ENCODE measurements at places on chromosomes 4 and X. TPM values are rescaled to one million over a fixed set of nuclear protein-coding genes. Genes with fewer than 3 reads are reported as not detected.

Gene CHIC1
- 12.5 TPM for total RNA-seq

Gene SSX3
- not detected for total RNA-seq

Gene HADH
- total RNA-seq: 39.5 TPM

Gene SMARCA5
- 55.6 TPM for total RNA-seq

Gene EXOC1L
- total RNA-seq: not detected

Gene LRIT3
- 0.31 TPM for total RNA-seq

GRCh38 chr4:153728660-153729059 is 31.2 kb downstream of the RNF175 start:
- DNase-seq: no peak

- DNase-seq: no peak
Measured at GRCh38 chrX:110310896-110311295, 7.0 kb downstream of the AMMECR1 start.

DNA sequence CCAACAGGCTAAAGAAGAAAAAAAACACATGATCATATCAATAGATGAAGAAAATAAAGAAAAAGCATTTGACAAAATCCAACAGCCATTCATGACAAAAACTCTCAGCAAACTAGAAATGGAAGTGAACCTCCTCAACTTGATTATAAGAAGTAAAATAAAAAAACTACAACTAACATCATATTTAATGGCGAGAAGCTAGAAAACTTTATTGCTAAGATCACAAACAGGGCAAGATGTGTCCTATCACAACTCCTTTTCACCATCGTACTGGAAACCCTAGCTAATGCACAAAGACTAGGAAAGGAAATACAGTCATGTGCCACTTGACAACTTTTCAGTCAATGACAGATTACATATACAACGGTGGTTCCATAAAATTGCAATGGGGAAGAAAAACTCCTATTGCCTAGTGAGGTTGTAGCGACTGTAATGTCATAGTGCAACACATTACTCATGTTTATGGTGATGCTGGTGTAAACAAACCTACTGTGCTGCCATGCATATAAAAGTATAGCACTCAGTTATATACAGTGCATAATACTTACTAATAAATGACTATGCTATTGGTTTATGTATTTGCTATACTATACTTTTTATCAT is 12.1 kb upstream of the MANBA start:
- no peak for DNase-seq

GRCh38 chr4:54090804-54091623 is 8.9 kb upstream of the GSX2 start:
- DNase-seq: no peak

DNA sequence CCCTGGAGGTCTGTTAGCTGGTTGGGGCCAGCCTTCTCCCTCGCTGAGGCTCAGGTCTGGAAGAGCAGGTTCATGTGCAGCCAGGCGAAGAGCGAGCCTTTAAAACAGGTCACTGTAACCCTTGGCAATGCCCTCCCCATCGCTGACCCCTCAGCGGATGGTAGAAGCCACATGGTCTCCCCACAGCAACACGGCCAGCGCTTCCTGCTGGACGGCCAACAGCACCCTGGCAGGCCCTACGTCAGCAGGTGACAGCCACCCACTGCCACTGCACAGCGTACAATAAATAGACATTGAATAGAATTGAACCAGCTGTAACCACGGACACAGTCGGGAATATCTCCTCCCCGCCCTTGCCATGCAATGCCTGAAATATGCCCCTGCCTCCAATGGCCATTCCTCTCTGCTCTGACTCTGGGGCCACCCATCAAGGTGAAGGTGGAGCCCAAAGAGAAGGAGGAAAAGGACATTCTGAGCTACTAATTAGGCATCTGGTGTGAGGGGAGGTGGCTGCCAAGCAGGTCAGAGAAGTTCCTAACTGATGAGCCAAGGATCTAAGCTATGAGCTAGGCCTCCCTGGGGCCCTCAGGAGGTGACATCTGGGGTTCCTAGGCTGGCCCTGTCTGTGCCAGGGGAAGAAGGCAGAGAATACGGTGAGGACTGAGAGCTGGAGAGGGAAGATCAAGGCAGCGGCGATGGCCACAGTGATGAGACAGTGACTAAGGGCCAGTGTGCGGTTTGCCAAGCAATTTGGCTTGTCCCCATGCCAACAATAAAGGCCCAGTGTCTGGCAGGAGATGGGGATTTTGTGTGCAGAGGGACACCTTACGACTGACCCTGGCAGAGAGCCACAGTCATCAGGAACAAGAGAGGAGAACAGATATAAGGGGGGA is 202.3 kb downstream of the BCOR start:
- no peak for DNase-seq

DNA sequence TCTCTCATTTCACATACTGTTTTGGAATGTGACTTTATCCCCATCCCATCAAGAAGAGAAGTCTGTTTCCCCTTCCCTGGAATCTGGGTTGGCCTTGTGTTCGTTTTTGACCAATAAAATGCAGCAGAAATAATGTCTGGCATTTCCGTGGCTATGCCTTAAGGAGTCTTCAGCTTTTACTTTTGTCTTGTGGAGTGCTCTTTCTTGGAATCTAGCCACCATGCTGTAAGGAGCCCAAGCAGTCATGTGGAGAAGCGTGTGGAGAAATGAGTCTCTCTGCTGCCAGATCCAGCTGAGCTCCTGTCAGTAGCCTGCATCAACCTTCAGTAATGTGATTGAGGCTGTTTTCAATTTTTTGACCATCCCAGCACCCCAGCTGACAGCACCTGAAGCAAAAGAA is 84.4 kb upstream of the ARMCX2 start:
- no peak for DNase-seq

GRCh38 chr4:186728631-186729271 is 5.1 kb upstream of the FAT1 start:
- no peak for DNase-seq

DNA sequence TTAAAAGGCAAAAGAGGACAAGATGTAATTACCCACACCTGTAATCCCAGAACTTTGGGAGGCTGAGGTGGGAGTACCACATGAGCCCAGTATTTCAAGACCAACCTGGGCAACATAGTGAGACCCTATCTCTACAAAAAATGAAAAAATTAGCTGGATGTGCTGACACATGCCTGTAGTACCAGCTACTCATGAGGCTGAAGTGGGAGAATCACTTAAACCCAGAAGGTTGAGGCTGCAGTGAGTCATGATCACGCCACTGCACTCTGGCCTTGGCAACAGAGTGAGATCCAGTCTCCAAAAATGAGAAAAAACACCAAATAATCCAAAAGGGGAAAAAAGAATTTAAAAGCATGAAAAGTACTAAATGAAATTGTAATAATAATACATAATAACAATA is 30.8 kb downstream of the NR0B1 start:
- no peak for DNase-seq

DNA sequence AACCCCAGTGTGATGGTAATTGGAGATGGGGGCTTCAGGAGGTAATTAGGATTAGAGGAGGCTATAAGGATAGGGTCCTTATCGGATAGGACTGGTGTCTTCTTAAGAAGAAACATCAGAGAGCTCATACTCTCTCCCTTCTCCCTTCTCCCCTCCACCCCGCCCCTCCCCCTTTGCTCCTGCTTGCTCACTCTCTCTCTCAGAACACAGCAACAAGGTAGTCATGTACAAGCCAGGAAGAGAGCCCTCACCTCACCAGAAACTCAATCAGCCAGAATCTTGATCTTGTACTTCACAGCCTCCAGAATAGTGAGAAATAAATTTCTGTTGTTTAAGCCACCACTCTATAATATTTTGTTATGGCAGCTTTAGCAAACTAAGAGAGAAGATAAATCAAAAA is 4.5 kb downstream of the DDX60L start:
- DNase-seq: no peak

GRCh38 chr4:169720529-169720928 is 37.2 kb downstream of the HPF1 start:
- DNase-seq: no peak

GRCh38 chrX:8955511-8955910 is 78.4 kb downstream of the FAM9B start:
- no peak for DNase-seq

GRCh38 chr4:142095886-142096605 is 459.7 kb downstream of the IL15 start:
- no peak for DNase-seq

- no peak for DNase-seq
Measured at GRCh38 chr4:20086067-20086798, 165.5 kb upstream of the SLIT2 start.

DNA sequence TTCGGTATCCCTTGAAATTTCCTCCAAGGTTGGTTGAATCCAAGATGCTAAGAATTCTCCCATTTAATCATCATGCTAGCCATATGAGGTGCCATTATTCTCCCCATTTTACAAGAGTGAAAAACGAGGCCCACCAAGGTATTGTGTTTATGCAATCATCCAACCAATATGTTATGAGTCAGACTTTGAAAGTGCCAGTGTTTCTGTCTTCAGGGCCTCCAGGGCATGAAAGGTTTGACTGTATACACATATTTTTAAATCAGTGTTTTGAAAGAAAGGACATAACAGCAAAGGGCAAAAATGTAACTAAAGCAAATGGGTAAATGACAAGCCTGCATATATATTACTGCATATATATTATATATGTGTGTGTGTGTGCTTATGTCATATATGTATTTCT is 541.2 kb upstream of the SMIM31 start:
- no peak for DNase-seq

DNA sequence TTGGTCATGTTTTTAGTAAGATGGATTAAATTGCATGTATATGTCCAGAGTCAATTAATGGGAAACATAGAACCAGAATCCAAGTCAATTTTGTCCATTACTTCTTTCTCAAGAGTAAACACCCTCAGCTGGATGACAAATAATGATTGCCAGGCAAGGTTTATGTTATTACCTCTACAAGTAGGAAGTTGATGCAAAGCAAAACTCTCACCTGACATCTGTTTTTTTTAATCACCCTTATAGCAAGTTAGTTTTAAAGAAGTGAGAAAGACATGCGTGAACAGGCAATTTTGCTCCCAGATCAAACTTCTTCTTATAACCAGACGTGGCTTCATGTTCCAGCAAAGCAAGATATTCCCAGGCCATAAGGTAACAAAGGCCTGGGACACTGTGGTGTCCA is 348.5 kb upstream of the FTHL17 start:
- DNase-seq: no peak

Measured in sciatic nerve (tissue), 2 donors.